Activated CD8-positive, alpha-beta memory T cell treated with anti-CD3 and anti-CD28 coated beads for 24 hours (primary cell): ENCODE measurements at places on chromosomes 4 and X.
A peak's percentile ranks its signal among the peaks of the same experiment; 100 is the strongest.

DNA sequence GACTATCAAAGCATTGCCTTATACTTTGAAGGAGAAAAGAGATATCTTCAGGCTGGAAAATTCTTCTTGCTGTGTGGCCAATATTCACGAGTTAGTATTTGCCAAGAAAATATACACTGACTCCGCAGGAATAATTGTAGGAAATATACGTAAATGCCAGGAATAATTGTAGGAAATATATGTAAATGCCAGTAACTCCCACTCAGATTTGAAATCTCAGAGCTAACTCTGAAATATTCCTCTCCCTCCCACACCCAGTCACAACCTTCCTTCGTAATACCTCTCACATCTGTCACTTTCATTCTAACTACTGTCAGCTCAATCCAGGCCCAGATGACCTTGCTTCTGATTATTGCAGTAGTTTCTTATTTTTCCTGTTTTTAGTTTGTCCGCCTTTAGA, 73.5 kb downstream of the WDR19 start:
- no peak for DNase-seq

DNA sequence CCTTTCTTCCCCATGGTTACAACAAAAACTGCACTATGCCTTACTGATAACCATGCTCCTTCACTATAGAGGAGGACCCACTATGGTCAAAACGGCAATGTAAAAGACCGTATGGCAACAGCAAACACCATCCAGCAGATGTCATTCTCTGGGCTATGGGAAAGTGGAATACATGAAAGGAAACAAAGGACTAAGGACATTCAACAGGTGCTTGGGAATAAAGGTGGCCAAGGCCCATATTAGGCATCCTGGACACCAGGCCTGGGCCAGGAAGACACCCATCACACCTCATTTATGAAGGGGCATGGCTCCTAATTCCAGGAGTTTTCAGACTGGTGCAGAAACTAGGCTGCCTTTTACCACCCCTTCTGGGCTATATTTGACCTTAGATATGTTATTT, 268.4 kb downstream of the PPP3CA start:
- DNase-seq: no peak

DNA sequence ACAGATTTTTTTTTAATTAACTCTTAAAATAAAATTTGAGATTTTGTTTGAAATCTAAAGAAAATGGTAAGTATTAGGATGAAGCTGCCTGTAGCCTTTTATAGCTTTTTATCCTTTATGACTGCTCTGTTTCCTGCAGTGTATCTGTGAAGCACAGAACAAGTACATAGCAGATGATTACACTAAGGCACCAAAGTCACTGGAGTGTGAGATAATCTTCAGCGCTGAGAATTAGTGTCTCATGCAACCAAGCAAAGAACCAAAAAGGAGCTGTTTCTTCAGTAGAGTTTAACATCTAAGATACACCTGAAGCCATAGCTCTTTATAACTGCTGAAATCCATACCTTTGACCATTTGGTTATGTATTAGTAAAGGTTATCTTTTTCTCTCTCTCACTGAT, 1989.8 kb upstream of the PCDH10 start:
- no peak for DNase-seq

- DNase-seq: no peak
These were observed 25.9 kb downstream of the COL25A1 start for GRCh38 chr4:109276482-109277095.

DNA sequence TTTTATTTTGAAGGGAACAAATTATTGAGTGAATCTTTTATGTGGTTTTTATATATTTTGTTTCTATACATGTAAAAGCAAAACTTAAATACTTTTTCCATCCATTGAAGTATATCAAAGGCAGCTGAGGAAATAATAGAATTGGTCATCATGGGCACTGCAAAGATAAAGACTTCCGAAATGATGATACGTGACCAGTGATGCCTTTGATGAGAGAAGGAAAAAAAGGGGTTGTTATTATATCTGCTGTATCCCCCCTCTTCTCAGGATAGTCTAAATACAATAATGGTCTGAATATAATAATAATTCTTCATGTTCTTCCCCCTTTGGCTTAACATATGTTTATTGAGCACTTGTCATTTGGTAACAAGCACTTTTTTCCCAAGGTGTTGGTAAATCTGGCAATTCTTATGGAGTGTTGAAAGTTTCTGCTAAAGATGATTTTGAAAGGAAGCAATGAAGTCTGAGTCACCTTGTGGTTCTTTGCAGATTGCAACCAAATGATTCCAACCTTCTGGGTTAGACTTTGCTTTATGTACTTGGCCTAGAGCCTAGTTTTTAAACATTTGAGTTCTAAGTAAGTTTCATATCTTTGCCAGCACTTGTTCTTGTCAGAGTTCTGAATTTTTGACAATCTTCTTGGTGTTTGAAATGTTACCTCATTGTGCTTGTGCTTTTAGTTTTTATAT, 60.8 kb downstream of the USP9X start:
- no peak for DNase-seq

DNA sequence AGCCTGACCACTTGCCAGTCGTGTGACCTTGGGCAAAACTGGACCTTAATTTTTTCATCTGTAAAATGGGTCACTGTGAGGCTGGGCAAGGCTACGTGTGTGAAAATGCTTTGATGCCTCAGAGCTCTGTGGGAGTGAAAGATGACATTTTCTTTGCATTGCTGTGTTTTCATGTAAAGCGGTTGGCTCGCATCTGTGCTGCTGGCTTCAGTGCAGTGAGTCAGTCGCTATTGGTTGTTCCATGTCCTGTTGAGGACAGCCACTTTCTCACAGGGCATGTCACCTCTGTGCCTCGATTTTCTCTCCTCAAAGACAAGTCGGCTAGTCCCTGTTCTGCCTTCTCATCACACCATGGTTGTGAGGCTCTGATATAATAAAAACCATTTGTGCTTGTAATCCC, 4.4 kb downstream of the MTMR1 start:
- DNase-seq: no peak

DNA sequence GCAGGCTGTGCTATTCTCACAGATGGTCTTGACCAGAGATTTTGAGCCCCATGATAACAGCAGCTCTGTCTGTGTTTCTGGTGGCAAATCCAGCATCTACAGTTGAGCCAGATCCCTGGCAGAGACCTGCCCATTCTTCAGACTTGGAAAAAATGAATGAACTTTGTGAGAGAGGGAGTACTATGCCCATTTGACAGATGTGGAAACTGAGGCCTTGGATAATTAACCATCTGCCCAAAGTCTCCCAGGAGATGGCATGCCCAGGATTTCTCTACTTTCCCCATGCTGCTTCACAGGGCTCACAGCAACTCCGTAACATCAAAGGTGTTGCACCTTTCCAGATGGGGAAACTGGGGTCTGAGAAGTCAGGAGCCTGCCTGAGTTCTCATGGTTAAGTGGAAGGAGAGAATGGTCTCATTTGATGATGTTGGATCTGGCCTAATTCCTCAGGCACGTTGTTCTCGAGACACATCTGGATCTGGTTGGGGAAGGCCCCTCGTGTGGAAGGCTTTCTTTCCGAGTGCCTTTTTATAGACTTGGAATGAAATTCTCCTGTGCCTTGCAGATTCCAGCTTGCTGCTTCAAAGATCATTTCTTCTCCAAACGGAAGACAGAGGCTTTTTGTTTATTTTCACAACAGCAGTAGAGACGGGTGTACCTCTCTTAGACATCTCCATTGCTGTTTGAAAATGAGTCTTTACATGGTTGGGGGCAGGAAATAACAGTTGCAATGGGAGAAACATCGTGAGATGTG, 73.3 kb upstream of the STX18 start:
- DNase-seq: no peak

DNA sequence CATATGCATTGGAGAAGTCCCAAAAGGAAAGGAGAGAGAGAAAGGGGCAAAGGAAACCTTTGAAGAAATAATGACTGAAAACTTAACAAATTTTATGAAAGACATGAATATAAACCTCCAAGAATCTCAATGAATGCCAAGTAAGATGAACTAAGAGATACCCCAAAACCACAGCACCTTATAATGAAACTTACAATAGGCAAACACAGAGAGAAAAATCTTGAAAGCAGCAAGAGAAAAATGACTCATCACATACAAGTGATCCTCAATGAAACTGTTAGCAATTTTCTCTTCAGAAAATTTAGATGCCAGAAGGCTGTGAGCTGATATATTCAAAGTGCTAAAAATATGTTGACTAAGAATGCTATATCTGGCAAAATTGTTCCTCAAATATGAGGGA, 10.1 kb downstream of the SMIM10L2A start:
- DNase-seq: no peak

GRCh38 chrX:68498044-68498507, 775 bp upstream of the YIPF6 start:
- no peak for DNase-seq

- no peak for DNase-seq
These were observed 125.1 kb downstream of the CAMK2D start for GRCh38 chr4:113636438-113636818.

GRCh38 chr4:129926936-129927335, 831.0 kb downstream of the C4orf33 start:
- DNase-seq: no peak

- no peak for DNase-seq
These were observed 68.7 kb upstream of the TAB3 start for GRCh38 chrX:30957753-30958152.

GRCh38 chr4:88409789-88410188, 31.1 kb downstream of the HERC6 start:
- DNase-seq: no peak

- no peak for DNase-seq
These were observed 230.9 kb upstream of the TEX13A start for GRCh38 chrX:105451401-105451800.

GRCh38 chrX:47723689-47724088, 64.7 kb upstream of the UXT start:
- DNase-seq: no peak

- no peak for DNase-seq
These were observed 118.8 kb downstream of the UCHL1 start for GRCh38 chr4:41375561-41375960.

- DNase-seq: no peak
These were observed 111.8 kb upstream of the MAP3K15 start for GRCh38 chrX:19627081-19627480.

DNA sequence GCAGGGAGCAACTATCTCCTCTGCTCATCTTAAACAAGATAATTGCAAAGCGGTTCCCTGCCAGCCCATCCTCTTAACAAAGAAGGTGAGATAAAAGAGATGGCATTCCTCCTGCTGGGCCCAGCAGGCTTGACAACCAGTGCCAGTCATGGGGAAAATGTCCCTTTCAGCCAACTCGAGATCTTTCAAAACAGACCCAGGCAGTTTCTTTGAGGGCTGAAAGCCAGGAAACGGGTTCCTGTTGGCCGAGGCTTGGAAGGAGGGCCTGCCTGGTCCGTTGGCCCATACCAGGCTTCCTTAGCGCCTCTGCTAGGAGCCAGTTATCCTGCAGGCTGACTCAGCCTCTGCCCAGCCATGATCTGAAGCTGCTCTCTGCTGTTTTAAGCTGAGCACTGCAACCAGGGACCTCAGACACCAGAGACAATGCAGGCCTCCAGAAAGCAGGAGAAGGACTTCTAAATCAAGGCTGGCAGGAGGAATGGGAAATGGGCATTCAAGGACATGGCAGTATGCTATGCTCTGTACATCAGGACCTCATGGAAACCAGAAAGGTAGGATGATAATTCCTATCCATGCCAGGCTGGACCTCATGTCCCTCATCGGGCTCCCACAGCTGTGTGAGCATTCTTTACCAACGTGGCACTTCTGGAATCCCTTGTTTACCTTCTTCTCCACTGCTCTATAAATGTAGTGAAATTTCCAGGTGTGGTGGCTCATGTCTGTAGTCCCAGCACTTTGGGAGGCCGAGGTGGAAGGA, 42.4 kb upstream of the SLC2A9 start:
- no peak for DNase-seq

DNA sequence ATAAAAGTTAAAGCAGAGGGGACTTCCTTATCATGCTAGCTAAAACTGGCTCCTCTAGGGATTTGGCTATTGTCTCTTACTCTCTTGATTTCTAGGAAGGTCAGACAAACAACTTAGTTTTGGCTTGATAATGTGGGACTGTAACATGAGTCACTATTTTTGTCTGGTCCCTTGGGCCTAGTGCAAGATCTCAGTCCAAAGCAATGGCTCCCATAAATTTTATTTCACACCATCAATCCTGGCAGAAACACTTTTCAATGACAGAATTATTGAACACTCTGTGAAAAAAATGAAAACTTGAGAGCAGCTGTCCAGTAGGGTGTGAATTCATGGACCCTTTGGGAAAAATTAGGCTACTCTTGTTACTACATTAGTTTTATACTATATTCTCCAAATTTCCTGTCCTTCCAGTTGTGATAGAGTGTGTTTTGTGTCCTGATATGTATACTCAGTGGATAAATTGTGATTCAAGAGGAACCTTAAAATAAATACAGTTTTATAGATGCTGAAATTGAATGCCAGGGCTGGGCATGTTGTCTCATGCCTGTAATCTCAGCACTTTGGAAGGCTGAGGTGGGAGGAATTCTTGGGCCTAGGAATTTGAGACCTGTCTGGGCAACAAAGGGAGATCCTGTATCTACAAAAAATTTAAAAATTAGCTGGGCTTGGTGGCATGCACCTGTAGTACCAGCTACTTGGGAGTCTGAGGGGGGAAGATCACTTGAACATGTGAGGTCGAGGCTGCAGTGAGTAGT, 10.8 kb upstream of the SNCA start:
- no peak for DNase-seq

- no peak for DNase-seq
These were observed 99.2 kb upstream of the TENM3 start for GRCh38 chr4:182143822-182144625.

GRCh38 chr4:35286434-35286833, 957.9 kb downstream of the ARAP2 start:
- DNase-seq: no peak

GRCh38 chr4:81498046-81498445, 26.3 kb upstream of the RASGEF1B start:
- DNase-seq: no peak

GRCh38 chrX:18994713-18995112, 10.8 kb upstream of the PHKA2 start:
- DNase-seq: no peak

DNA sequence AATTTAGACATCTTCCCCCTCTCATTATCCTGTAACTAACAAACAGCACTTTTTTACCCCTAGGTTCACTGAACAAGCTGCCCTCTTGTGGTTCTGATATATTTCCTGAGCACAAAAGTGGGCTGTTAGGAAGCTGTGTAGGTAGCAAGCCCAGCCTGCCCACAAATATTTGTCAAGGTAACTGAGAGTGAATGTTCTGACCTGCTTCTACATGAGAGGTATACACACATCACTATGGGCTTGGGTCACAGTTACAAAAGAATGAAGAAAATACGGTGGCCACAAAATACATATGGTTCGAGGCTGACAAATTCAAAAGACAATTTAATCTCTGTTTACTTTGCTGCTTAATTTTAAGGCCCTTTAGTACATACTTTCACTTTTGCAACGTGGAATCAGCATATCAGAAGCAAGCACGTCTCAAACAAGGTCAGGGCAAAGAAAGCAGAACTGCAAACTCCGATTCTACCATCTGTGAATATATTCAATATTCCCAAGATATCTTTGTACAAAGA, 78.7 kb downstream of the RBM47 start:
- DNase-seq: no peak

- DNase-seq: peak; percentile 41
These were observed 66.1 kb upstream of the HGFAC start for GRCh38 chr4:3375688-3376087.

- DNase-seq: no peak
These were observed 1435.6 kb downstream of the STIM2 start for GRCh38 chr4:28296239-28296638.

- no peak for DNase-seq
These were observed 203.7 kb upstream of the MBNL3 start for GRCh38 chrX:132692526-132692925.

GRCh38 chr4:41134581-41134980, 79.8 kb downstream of the APBB2 start:
- DNase-seq: no peak
